Activated CD4-positive, alpha-beta T cell treated with anti-CD3 and anti-CD28 coated beads, Interleukin-2, amount 10 ng/mL, durations not matched to agents 24 days and 14 days (primary cell): ENCODE measurements at places on chromosomes 13 and 19. TPM values are rescaled to one million over a fixed set of nuclear protein-coding genes. Genes with fewer than 3 reads are reported as not detected.

DNA sequence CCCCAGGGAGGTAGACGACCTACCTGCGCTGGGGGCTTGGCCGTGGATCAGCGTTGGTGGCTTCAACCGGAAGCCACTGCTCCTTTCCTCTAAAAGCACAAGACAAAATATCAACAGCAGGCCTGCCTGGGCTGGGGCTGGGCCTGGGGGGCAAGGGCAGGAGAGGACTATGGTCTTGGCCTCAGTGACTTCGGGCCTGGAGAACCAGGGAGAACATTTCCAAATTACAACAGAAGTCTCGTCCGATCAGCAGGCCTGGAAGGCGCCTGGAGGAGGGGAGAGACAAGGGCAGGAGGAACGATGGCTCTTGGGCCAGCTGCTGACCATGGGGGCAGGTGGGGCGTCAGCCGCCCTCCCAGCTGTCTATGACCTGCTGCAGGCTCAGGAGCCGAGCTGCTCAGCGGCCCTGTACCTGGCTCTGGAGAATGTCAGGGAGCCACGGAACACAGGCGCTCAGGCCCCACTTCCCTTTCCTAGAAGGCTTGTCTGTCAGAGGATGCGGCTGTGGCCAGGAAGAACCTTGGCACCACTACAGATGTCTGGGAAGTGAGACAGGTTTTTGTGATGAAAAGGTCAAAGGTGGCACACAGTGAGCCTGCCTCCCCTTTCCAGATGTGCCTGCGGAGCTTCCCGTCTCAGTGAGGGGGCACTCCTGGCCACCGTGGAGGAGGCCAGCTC, 19.5 kb downstream of the CAPS start:
- no peak for DNase-seq

DNA sequence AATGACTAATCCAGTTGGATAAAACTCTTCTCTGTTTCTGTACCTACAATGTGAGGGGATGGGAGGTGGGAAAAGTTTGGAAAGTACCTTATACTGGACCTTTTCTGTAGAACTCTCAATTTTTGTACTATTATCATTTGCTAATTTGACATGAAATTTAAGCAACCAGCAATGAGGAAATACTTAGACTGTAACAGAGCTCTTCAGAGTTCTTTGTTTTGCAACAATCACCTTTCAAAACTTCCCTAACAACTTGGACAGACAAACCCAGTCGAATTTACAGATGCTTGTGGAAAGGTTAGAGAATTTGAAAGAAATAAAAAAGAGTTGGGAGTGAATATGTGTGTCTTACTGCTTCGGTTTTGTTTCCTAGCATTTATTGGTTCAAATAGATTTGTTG, 16.8 kb downstream of the KBTBD7 start:
- no peak for DNase-seq

DNA sequence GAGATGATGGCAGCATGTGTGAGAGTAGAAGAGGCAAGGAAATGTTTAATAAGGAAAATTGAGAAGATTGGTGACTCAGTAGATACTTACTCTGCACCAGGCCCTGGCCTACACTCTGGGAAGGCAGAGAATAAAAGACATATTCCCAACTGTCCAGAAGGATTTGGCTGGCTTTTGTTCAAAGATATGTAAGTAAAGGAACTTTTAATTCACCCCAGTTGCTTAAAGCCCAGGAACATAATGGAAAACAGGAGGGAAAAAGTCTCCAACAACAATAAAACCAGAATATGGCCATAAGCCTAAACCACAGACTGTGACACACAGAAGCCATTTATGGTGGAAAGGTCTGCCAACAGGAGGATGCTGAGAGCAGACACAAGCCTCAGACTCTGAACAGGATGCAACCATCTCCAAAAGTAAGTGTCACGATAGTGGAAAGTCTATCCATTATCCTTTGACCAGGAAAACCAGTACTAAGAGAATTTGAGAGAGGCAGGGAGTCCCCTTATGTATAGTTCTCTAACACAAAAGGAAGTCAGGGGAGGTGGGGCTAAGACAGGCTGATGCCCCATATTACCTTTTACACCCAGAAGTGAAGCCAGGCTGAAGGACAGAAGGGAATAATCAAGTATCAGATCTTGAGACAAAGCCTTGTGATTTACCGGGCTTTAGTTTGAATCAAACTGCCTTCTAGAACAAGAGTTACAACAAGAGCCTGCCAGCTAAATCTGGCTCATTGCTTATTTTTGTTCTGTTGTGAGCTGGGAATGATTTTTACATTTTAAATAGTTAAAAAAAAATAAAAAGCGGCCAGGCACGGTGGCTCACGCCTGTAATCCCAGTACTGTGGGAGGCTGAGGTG, 169.5 kb upstream of the STARD13 start:
- no peak for DNase-seq

Gene NOVA2
- not detected in 2 replicates for total RNA-seq

Gene CGB5
- not detected in 2 replicates for total RNA-seq
